MM.1S (cell line): ENCODE measurements at places on chromosomes 2 and 18.

DNA sequence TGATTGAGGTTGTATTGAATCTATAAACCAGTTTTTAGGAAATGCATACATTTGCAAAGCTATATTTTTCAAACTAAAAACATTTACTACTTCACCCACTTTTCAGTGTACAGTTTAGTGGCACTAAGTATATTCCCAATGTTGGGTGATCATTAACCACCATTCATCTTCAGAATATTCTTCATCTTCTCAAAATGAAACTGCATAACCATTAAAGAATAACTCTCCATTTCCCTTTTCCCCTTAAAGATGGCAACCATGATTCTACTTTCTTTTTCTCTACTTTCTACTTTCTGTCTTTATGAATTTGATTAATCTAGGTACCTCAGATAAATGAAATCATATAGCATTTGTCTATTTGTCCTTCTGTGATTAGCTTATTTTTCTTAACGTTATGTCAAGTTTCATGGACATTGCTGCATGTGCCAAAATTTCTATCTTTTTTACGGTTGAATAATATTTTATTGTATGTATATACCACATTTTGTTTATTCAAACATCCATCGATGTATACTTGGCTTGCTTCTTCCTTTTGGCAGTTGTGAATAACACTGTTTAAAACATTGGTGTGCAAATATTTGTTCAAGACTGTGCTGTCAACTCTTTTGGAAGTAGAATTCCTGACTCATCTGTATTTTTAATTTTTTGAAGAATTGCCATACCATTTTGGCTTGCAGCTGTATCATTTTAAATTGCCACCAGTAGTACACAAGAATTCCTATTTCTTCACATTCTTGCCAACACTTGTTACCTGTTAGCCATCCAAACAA, 104.9 kb downstream of the RPRM start:
- DNase-seq, result no peak

- DNase-seq, result no peak
Measured at GRCh38 chr2:18245375-18245774, 315.1 kb downstream of the RDH14 start.

DNA sequence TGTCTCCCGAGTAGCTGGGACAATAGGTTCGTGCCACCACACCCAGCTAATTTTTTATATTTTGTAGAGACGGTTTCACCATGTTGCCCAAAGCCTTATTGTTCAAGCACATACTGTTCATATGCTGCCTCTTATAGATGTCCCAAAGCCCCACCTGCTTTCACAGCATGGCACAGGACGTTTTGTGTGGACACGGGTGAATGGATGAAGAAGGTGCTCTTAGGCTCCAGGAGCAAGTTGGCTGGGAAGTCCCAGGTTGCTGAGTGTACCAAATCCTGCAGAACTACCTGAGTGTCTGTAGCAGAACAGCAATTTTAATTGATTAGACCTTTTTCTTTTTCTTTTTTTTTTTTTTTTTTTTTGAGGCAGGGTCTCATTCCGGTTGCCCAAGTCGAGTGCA, 10.5 kb upstream of the SAG start:
- DNase-seq, result no peak

DNA sequence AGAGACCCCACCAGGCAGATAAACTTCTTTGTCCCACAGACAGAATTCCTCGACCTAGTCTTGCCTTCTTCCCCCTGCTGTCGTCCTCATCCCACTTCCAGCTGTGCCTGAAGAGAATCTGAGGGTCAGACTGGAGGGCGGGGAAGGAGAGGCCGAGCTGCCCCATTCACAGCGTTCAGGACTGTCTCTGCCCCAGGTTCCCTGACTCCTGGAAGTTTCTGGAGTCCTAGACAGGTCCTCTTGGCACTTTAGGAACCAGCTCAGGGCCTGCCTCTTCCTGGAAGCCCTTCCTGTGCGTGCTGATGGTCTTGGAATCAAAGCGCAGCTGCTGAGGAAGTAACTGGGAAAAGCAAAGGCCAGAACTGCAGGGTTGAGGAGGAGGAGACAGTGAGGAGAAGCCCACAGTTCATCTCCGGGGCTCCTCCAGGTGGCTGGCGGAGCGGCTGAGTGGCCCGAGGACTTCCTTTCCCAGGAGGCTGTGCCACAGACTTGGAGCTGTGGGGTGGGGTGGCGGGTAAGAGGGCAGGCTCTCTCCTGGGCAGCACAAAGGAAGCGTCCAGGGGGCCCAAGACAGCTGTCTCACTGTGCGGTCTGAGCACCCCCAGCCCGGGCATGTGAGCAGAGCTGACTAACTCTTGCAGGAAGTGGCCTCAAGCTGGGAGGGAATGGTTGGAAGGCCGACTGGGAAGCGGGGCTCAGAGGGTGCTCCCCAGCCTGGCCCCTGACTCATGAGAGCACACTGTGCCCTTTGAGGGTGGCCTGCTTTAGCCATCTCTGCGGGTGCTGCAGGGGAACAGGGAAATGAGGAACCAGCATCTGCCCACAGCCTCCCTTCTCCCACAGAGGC, 39.5 kb downstream of the SDC1 start:
- DNase-seq, result no peak

DNA sequence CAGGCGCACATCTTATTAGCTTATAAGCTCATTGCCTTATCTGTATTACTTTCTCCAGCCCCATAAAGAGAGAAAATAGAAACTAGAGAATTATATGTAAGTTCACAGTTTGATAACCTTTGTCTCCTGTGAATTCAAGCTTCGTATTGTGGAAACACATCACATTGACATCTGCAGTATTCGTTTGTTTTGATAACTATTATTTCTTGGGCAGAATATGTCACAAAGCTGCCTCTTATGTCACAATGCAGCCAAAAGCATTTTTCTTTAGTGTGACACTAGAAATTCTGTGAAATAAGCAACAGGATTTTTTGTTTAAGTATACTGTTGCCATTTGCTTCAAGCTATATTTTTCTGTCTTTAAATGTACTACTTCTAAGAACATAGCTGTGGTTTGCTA, 221.5 kb downstream of the DOK6 start:
- DNase-seq, result no peak

- DNase-seq, result no peak
Measured at GRCh38 chr2:233912691-233913423, 4.3 kb upstream of the TRPM8 start.

- DNase-seq, result no peak
Measured at GRCh38 chr2:239735131-239735828, 289.9 kb downstream of the NDUFA10 start.

DNA sequence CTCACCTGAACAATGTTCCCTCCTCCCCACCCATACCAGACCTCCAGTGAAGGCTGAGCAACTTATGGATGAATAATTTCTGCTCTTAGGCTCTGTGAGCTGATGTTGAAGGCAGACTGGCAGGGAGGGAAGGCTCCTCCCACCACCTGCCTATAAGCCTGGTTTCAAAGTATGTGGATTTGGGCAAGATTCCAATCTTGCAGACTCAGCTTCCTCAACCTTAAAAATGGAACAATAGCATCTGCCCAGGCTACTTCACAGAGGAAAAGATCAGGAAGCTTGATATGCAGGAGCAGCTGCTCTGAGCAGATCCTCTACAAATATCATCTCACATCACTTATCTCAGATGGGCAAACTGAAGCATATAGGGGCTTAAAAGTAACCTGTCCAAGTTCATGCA, 112.2 kb downstream of the ZFP36L2 start:
- no peak for DNase-seq

DNA sequence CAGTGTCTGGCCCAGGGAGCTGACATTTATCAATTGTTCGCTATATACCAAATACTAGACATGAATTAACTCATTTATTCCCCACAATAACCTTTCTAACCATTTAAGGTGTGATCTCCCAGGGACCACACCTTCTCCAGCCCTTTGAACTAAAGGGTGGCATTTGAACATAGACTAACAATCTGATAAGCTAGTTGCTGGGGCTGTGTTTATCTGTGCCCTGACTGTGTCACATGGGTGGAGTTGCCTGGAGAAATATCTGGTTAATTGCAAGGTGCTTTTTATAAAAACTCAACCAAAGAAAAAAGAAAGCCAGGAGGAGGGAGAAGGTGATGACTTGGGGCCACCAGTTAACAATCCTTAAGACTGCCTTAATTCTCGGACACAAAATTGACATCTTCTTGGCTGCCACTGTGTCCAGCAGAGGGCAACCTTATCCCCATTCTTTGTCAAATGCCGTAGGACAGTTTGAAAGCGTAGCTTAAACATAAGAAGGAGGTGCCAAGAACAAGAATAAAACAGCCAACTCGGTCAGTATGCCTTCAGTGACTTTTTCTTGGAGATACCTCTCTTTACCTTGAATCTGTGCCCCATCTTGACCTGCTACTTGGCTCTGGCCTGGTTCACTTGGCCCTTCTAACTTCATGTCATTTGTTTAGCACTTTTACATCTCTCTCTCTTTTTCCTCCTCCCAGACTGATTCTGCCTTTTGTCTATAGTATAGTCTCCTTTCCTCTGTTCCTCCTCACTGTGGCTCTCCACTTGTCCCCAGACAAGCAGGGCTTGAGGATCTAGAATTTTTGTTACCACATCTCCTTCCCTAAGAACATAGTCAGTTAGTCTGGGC, 183.4 kb downstream of the MYO3B start:
- peak; percentile 67 for DNase-seq

DNA sequence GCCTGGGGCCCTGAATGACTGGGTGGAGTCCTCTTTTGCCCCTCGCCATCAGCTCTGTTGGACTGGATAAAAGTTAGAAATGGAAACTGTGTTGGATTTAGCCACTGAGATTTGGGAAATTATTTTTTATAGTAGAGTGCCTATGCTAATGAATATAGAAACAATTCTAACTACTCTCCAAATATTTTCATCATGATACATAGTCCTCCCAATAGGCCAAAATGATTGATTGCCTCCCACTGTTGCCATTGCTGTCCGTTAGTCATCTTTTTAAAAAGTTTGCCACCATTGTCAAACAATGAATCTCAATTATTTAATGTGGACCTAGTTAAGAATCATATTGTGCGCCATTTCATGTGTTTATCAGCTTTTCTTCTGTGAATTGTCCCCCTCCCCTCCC, 417.0 kb downstream of the GALR1 start:
- no peak for DNase-seq

DNA sequence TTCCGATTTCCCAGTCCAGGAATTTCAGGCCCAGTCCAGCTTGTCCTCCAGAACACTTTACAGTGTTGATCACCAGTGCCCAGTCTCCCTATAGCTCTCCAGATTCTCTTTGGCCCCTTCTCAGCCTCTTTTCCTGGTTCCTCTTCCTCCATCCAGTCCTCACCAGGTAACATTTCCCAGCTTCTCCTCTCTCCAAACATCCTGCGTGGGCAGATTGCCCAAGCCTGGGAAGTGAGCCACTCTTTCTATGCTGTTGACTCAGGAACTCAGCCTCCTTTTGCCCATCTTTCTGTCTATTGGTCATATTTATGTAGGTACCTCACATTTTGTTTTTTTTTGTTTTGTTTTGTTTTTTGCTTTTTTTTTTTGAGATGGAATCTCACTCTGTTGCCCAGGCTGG, 109.4 kb downstream of the LYPD1 start:
- DNase-seq, result no peak

DNA sequence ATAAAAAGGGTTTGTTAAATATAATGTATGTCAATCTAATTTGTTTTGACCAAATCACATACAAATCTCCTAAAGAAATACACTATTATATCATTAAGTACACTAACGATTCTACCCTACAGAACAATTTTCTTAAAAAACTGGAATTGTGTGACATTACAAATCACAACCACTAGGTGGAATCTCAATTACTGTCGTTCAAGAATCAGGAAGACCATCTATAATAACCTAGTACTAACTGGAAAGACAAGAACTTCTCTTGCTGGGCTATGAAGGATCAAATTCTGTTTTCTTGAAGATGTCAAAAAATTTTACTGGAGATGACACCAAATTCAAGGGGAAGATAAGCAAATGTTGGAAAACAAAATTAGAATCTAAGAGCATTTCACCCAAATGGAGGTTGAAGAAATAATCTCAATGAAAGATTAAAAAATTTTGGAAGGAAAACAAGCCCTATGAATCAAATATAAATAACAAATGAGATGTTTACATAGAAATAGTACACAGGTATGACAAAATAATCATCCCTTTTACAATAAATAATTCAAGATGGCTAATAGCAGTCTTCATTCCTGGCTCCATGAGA, 110.9 kb downstream of the STK39 start:
- peak; percentile 46 for DNase-seq

GRCh38 chr2:207491956-207492355, 37.8 kb upstream of the CREB1 start:
- DNase-seq, result no peak

DNA sequence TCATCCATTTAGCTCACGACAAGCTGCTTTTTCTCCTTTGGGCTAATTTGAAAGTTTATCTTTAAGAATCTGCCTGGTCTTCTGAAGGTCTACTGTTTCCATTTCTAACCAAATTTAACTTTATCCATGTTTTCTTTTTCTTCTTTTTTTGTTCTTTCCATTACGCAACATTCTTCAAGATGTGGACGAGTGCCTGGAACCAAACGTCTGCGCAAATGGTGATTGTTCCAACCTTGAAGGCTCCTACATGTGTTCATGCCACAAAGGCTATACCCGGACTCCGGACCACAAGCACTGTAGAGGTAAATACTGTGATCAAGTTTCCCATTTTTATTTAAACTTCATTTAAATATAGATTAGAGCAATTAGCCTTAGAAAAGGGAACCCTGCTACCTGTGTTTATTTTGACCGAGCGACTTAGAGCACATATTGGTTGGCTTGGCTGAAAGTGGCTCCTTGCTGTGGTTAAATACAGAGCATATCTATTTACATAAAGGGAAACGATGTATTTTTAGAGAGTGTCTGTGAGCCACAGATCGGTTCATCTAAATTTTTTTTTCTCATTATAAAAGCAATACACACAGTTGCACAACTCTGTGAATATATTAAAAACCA, 183.4 kb upstream of the RASGRP3 start:
- DNase-seq, result peak; percentile 67

- DNase-seq, result no peak
Measured at GRCh38 chr2:45332094-45332493, 279.0 kb downstream of the SRBD1 start.

GRCh38 chr18:46222710-46223360, 118.7 kb downstream of the HAUS1 start:
- DNase-seq, result no peak

GRCh38 chr2:88857951-88858411, 166.5 kb downstream of the RPIA start:
- DNase-seq, result no peak

DNA sequence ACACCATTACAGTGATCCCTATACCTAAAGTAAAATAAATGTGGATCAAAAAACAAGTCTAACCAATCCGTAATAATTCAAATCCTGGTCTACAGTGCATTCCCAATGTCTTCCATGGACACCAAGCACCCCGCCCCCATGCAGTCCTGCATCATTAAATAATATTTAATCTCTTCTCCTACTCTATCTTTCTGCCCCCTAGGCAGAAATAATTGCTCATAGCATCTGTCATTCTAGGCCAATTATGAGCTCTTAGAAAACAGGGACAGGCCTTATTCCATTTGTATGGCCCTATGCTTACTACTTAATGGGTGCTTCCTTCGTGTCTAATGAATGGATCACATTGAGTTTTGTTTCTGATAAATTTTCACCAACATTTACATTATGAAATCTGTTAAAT, 66.4 kb downstream of the PAX3 start:
- no peak for DNase-seq

GRCh38 chr2:69770193-69770702, 28.3 kb downstream of the ANXA4 start:
- peak; percentile 19 for DNase-seq

GRCh38 chr2:17850151-17850550, 28.3 kb upstream of the KCNS3 start:
- DNase-seq, result no peak

GRCh38 chr2:207290833-207291624, 125.3 kb upstream of the KLF7 start:
- no peak for DNase-seq
